Inflammatory macrophage treated with lipopolysaccharide for 1 hour (primary cell): ENCODE measurements at places on chromosomes 5 and 9.

DNA sequence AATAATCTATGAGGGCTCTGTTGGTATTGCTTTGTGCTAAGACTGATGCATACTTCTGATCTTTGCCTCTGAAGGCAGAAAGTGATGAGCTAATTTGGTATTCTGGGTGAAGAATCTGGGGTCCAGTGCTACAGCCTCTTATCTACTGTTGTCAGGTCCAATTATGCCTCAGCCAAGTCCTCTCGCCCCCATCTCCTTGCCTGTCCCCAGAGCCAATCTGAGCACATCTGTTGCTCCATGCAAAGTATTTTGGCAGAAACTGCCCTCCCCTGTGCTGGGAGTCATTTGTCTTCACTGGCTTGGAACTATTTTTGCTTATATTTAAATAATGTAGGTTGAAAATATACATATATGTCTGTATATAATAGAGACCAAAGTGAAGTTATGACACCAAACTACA lies 23.4 kb downstream of the LSM11 start:
- DNase-seq: no peak

GRCh38 chr5:89282554-89283510 lies 399.8 kb upstream of the MEF2C start:
- no peak for DNase-seq

DNA sequence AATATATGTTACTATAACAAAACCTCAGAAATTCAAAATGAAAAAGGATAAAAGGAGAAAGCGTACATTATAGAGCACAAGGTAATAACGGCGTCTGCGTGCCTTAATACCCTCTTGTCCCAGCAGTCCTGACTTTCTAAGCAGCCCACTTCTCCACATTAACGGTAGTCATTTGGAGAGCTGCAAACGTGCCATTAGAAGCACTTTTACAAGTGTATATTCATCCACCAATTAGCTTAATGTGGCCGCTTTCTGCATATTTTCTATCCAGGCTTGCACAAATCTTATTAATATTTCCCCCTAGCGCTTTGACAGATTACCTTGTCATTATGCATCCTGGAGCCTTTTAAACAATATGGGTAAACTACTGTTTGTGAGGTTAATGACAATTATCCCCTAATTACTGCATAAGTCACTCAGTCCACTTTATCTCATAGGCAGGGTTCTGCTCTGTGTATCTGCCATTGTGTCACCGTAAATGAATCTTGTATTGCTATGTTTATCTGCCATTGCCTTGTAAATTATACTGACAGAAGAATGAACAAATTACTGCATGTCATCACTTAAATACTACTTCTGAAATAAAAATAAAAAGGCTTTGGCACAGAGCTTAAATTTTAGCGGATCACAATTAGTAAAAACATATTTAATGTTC lies 421.3 kb downstream of the BNC2 start:
- no peak for DNase-seq

- peak; percentile 80 for DNase-seq
Observed at GRCh38 chr5:40569546-40570270, 110.0 kb upstream of the PTGER4 start.

DNA sequence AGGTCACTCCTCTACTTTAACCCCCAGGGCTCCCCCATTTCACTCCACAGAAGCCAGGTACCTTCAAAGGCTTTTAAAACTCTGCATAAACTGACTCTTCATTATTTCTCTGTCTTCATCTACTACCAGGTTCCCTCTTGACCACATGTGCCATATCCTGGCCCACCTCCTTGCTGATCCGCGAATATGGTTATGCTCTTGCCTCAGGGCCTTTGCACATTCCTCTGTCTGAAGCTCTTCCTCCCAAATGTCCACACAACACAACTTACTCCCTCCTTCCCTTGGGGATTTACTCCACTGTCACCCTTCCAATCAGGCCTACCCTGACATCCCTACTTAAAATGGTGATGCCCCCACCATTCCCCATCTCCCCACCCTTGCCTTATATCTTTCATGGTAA lies 134.6 kb upstream of the ANKRD55 start:
- DNase-seq: no peak

- no peak for DNase-seq
Observed at GRCh38 chr5:117588611-117589010, 1014.0 kb upstream of the SEMA6A start.

GRCh38 chr9:128275198-128276007 lies at the start of gene GOLGA2:
TSS of gene GOLGA2 (minus strand) at chr9:128276007. CDS start at chr9:128275976, 31 bp downstream.
- DNase-seq: peak; percentile 17

- no peak for DNase-seq
Observed at GRCh38 chr9:72905514-72906480, 47.1 kb downstream of the ALDH1A1 start.

DNA sequence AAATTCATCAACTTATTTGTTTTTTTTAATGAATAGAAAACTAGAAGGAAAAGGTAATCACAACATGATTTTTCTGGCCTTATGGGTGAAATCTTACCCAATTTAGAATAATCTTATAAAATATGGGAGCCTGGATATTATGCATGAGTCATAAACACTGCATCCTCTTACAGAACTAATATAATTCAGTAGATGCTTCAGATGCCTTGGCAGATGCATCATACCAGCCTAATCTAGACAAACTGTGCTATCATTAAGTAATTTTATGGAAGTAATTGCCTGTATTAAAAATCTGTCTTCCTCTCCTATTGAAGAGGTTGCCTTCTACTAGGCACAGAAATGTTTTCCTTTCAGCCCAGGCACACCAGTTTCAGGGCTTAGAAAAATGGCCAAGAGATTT lies 2384.6 kb upstream of the WWC1 start:
- no peak for DNase-seq

DNA sequence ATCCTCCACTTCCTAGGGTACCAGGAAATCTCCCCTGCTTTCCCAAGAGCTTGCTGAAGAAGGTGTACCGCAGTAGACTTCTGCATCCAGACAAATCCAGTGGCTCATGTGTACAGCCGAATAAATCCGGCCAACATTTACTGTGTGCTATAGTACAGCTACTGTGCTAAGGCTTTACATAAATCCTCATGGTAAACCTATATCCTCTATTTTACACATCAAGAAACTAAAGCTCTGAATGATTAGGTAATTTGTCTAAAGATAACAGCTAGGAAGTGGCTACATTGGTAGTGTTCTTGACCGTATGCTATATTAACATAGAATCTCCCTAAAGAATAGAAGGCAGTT lies 511 bp upstream of the WDR41 start:
- DNase-seq: no peak

DNA sequence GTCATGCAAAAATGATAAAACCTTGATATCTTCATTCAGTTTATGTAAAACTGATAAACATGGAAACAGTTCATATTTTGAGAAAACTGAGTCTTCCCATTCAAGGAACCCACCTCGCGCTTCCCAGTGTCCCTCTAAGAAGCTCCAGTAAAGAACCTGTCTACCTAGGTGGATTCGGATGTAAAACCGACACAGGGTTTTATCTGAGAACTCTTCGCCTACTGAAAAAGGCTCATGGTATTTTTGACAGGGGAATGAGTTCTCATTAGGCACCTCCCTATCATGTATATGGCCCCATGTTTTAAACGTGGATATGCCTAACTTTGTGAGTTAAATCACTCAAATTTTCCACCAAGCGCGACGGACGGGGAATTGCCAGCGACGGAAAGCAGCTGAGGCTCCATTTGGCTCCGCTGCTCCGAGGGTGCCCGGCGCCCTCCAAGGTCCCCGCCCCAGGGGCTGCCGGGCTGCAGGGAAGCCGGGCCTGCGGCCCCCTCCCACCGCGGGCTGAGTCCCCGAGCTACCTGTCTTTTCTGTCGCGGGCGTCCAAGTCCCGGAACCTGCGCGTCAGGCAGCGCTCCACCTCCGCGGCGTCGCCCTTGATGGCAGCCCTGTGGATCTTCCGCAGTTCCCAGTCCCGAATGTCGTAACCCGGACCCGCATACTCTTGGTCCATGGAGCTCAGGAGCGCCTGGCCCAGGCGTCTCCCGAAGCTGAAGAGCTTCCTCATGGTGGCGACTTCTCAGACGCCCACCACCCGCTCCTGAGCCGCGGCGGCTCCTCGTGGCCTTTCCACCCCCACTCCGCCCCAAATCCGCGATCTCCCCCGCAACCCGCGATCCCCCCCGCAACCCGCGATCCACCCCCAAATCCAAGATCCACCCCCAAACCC lies 594 bp downstream of the ANKRD18A start:
- DNase-seq: no peak

DNA sequence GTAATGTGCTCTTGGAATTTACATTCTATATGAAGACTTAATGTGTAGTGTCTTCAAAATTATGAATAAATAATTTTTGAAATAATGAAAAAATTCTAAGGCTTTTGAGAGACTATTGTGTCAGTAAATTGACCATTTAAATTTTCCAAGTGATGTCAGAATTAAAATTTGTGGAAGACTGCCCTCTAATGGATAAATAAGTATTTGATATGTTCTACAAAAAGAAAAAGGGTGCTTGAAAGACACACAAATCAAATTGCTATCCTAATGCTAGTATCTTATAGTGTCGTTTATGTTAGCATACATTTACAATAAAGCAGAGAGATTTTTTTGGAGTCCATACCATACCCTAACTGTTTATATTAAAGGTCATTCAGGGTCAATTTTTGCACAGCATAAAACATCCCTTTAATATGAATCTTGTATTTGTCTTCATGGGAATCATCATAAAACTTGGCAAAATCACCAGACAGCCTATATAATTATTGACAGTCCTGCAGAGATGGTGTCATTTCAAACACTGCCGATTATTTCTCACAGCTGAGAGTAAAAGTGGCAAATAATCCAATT lies 120.8 kb upstream of the SLC27A6 start:
- DNase-seq: no peak

DNA sequence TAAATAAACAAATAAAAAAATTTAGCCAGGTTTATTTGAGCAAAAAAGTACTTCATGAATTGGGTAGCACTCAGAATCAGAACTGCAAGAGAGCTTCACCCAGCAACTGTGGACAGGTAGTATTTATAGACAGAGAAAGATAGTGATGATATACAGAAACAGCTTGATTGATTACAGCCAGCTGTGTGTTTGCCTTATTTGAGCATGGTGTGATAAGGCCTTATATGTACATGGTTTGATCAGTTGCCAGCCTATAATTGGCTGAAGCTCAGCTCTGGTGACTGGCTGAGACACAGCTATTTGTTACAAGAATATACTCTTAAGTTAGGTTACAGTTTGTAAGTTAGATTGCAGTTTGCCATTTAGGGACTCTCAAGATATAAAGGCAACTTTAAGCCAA lies 34.3 kb upstream of the ARL15 start:
- no peak for DNase-seq

DNA sequence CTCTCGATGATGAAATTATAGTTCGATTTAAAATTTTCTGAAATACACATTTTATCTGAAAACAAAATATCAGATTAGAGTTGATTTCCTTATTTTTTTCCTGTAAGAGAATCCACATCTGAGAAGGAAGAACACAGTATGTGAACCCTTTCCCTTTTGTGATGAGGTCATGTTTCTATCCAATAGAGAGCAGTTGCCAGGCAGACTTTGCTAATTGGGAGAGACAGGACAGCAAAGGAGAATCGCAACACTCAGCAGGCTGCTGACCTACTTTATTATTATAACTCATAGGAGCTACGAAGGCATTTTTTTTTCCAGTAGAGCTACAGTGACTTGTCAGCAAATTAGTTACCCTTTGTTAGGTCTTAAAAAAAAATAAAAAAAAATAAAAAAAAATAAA lies 242.1 kb downstream of the HCN1 start:
- DNase-seq: no peak

GRCh38 chr9:106575823-106576222 lies 287.1 kb upstream of the ZNF462 start:
- no peak for DNase-seq

DNA sequence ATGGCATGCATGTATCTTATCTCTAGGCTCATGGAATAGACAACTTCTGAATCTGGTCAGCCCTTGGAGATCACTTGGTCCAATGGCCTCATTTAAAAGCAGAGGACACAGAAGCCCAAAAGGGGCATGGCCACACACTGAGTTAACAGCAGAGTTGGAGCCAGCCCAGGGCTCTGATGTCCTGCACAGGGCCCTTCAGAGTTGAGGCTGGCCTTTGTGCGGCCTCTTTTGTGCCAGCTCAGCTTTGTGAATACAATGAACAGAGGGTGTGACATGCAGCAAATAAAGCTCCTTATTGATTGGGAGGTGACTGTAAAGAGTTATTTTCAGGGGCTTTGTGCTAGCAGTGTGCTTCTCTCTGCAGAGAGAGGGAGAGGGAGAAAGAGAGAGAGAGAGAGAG lies 150.1 kb upstream of the STK32A start:
- no peak for DNase-seq

DNA sequence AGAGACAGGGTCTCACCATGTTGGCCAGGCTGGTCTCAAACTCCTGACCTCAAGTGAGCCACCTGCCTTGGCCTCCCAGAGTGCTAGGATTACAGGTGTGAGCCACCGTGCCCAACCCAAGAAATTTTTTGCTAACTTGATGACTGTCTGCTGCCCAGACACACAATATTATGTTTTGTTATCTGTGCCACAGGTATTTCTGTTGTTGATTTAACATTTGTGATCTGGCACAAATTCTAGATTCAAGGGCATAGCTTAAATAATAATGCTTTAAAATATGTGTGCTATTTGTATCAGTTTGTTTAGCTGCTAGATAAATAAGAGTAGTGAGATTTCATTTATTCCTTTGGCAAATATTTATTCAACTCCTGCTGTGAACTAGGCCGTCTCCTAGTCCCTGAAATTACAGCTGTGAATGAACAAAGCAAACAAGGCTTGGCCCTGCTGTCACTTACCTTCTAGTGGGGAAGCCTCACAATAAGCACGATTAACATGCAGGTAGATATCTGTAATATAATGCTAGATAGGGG lies 35.3 kb downstream of the GAPVD1 start:
- no peak for DNase-seq

DNA sequence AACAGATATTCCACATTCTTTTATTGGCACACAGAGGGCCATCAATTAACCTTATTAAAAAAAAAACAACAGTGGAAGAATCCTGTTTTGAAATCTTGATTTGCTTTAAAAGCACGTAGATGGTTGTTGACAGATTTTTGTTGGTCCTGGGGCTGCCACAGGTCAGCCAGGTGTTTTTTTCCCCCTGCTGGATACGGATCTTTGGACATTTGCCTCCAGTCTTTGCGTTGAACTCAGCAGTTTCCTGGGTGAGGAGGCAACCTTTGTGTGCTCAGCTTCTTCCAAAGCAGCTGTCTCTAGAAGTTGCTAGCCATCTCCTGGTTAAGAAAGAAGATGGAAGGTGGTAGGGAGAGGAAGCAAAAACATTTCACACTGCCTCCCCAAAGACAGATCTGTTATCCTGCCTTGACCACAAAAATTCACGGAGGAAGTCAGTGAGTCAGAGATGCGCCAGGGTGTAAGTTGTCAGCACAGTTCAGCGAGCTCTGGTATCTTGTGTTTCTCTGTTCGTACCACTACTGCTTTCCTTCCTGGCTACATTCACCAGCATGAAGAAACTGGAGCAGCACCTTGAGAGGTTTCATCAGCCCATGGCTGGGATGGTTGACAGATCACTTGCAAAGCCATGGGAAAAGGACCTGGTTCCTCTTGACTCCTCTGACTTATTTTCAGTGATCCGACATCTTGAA lies 207.3 kb downstream of the ARHGAP26 start:
- DNase-seq: peak; percentile 75

GRCh38 chr5:155998257-155998656 lies 328.7 kb upstream of the SGCD start:
- no peak for DNase-seq

- no peak for DNase-seq
Observed at GRCh38 chr9:85269811-85270210, 471.9 kb downstream of the AGTPBP1 start.
